Lung (tissue), 17 donors: ENCODE measurements at places on chromosomes 5 and 9. TPM values are rescaled to one million over a fixed set of nuclear protein-coding genes. Genes with fewer than 3 reads are reported as not detected.
A peak's percentile ranks its signal among the peaks of the same experiment; 100 is the strongest.

The ADAMTS6 gene
- 16.8 TPM for total RNA-seq

The TMEM252 gene
- total RNA-seq = not detected

The TSSK1B gene
- 0.28 TPM for total RNA-seq

- no peaks in the 10 kb centered on the region for H3K36me3 ChIP-seq
- H3K27ac ChIP-seq = no peak overlapping the region
- H3K4me1 ChIP-seq = no peaks in the 10 kb centered on the region
- H3K4me3 ChIP-seq = no peak overlapping the region
Measured at GRCh38 chr9:7785813-7786212, 13.8 kb downstream of the DMAC1 start.

DNA sequence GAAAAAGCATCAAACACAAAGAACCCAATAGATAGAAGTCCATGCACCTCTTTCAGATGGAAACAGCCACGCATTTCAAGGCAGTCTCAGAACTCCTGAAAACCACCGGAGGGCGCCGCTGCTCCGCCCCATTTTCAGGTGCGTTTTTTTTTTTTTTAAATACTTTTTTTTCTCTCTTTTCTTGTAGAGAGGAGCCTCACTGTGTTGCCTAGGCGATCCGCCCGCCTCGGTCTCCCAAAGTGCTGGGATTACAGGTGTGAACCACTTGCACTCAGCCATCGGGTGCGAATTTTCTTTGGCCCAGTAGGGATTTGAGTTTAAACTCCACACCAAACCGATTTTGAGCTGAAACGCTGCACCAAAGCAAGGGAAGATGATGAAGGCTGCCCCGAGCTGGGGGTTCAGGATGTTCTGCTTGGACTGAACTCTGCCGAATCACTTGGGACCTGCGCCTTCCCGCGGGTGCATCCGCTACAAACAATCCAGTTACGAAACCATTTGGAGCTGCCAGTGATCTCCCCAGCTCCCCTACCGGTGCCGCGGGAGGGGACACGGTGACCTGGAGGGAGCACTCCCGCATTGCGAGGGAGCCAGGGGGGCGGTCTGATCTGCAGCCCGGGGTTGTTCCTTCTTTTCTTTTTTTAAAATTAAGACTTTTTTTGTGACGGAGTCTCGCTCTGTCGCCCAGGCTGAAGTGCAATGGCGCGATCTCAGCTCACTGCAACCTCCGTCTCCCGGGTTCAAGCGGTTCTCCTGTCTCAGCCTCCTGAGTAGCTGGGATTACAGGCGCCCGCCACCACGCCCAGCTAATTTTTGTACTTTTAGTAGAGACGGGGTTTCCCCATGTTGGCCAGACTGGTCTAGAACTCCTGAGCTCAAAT lies 1.4 kb downstream of the PTGR1 start:
- peak overlapping the region; percentile 64 for H3K4me3 ChIP-seq
- peak overlapping the region; percentile 81 for H3K27ac ChIP-seq
- H3K27me3 ChIP-seq = no peaks in the 10 kb centered on the region
- peak; percentile 79 for DNase-seq
- H3K4me1 ChIP-seq = peaks cover 9% of the 10 kb centered on the region

DNA sequence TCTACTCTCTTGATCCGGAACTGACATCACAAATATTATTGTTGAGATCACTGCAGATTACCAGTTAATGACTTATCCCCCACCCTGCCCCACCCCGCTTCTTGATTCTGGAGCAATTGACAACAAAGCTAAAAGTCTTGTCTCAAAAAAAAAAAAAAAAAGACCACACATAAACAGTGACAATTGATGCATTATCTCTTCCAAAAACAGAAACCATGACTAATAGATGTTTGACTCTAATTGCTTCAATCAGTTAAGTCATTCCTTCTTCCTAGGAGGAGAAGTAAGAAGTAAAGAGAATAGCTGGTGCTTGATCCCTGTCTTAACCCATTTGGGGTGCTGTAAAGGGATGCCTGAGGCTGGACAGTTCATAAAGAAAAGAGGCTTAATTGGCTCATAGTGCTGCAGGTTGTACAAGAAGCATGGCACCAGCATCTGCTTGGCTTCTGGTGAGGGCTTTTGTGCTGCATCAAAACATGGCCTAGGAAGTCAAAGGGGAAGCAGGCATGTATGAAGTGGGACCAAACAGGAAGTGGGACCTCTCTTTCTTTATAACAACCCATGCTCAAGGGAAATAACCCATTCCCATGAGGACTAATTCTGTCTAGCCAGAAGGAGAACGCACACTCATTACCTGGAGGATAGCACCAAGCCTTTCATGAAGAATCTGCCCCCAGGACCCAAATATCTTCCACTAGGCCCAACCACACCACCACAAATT lies 158.7 kb downstream of the TMEM167A start:
- no peaks in the 10 kb centered on the region for H3K36me3 ChIP-seq
- no peak for DNase-seq
- H3K27me3 ChIP-seq = no peaks in the 10 kb centered on the region
- H3K4me3 ChIP-seq = no peak overlapping the region
- H3K27ac ChIP-seq = no peak overlapping the region
